ENCODE measurements at places on chromosomes 3 and 15.
A peak's percentile ranks its signal among the peaks of the same experiment; 100 is the strongest.

DNA sequence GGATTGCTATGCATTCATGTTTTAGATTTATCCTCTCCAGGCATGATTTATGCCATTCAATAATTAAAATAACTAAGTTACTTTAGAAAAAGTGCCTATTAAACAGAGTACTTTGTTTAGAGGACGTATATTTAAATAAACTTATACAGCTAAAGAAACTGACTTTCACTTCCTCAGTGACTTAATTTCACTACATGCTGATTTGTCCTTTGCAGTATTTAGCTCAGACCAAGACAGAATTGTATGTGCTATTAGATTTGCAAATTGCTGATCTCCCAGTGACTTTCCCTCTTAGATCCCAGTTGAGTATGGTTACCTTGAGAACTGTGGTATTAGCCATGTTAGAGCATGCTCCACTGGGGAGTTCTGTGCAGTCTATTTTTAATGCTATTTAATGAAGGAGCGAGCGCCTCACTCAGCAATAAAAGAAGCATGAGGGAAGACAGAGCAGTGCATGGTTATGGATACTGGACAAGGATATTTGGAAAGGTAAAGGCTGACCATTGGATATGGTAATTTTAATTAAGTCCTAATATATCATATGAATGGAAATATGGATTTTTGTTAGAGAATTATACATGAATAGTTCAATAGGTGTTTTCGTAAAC lies 2.7 kb downstream of the ARPP21 start:
- DNase-seq = no peak

DNA sequence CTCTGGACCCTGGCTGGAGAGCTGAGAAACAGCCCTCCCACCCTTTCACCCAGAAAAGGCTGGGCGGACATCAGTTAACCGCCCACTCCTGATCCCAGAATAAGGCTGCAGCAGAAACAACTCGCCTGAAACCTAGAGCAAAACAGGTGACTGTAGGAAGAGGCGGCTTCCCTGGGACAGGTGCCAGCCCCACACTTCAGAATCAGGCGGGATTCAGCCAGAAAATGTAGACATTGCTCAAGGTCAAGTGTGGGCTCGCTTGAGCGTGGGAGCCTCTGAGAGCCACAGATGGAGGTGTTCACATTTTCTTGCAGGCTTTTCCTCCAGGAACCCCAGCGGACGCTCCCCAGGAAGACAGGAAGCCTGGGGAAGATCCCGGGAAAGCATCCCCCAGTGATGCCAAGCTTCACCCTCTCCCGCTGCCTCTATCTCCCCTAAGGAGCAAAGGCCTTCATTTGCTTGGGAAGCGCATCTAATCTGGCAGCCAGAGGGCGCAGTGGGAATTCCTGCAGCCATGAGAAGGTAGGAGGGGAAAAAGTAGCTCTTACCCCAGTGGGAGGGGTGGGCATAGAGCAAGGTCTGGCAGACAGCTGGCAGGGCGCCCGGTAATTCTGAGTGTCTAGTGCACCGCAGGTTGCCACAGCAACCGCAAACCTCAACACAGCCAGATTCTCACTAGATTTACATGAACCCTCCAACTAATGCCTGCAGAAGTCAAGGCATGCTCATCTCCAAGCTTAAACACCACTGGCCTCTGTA lies 77.7 kb downstream of the OCA2 start:
- peak; percentile 90 for DNase-seq

DNA sequence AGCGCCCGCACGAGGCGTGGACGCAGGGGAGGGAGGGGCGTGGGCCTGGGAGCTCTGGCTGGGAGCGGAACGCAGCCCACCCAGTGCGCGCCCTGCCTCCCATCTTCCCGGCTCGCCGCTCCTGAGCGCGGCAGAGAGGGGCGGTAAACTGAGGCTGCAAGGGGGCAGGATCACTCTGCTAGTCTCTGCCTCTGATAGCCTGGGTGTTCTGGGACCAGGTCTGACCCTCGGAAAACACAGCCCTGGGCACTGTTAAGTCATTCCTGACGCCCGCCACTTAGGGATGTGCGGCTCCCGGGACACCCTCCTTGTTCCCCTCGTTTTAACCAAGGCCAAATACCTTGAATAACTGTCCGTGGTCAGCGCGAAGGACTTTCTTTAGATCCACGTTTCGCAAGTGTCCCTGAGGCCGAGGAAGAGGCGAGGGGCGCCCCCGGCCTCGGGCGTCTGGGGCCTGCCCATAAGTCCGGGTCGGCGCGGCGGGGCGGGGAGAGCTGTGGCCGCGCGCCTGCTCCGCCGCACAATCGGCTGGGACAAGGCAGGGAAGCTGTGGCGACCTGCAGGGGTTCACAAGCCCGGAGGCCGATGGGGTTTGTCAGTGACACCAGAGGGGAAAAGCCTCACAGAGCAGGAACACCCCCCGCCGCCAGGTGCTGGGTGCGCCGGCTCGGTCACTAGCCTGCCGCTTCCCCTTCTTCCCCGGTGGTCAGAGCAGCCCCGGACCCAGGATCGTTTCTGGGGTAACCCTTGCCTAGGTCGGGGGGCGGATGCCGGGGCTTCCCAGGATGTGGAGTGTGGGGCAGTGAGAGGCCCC lies 1.5 kb downstream of the ITPKA start:
- DNase-seq = no peak

- no peak for DNase-seq
These were observed 42.8 kb upstream of the SECISBP2L start for GRCh38 chr15:49088996-49089395.

DNA sequence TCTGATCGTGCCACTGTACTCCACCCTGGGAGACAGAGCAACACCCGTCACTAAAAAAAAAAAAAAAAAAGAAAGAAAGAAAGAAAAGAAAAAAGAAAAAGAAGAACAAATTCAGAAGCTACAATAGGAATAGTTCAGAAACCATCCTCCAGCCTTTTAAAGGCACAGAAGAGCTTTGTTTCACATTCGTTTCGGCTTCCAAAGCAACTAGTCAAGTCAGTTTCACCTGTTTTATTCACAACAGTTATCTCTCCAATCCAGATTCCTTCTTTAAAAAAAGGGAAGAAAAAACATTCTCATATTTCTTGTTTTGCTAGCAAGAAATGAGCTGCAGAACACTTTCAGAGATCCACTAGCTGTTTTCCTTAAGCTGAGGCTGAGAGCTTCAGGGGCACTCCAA lies 767.7 kb upstream of the CFAP20DC start:
- DNase-seq = no peak
